ENCODE measurements at places on chromosomes 16 and 17. TPM values are rescaled to one million over a fixed set of nuclear protein-coding genes. Genes with fewer than 3 reads are reported as not detected.

PRRT2 gene
- 0.52 TPM for total RNA-seq

NOXO1 gene
- total RNA-seq = not detected

AURKB gene
- total RNA-seq = 152 TPM

GJD3 gene
- total RNA-seq = 1.6 TPM

IL21R gene
- total RNA-seq = 0.05 TPM

KRTAP2-2 gene
- not detected for total RNA-seq

ALKBH5 gene
- total RNA-seq = 57.5 TPM

TAC4 gene
- not detected for total RNA-seq

JPH3 gene
- total RNA-seq = 2.4 TPM

LAT gene
- total RNA-seq = 5.5 TPM

NOD2 gene
- 0.02 TPM for total RNA-seq

LDHD gene
- total RNA-seq = 0.34 TPM

DPEP2 gene
- not detected for total RNA-seq

FXR2 gene
- 45.1 TPM for total RNA-seq

HSD17B1 gene
- total RNA-seq = 1.7 TPM

SLC16A11 gene
- total RNA-seq = not detected

BCL6B gene
- not detected for total RNA-seq

GRIN2A gene
- not detected for total RNA-seq

CBLN1 gene
- total RNA-seq = not detected

IGF2BP1 gene
- 58.9 TPM for total RNA-seq

NGFR gene
- 0.90 TPM for total RNA-seq

MMP2 gene
- total RNA-seq = 8.7 TPM

KRTAP2-3 gene
- total RNA-seq = not detected

KRT222 gene
- total RNA-seq = 0.70 TPM

TRIM25 gene
- 66.0 TPM for total RNA-seq

GCGR gene
- total RNA-seq = 0.35 TPM

ABCA6 gene
- not detected for total RNA-seq

P2RX1 gene
- total RNA-seq = not detected

GPR139 gene
- not detected for total RNA-seq

MTSS2 gene
- total RNA-seq = 40.4 TPM

CA7 gene
- total RNA-seq = not detected

TMC5 gene
- 6.3 TPM for total RNA-seq

SCARF1 gene
- 0.36 TPM for total RNA-seq

TBC1D3E gene
- not detected for total RNA-seq

LASP1 gene
- total RNA-seq = 284 TPM

OR1F1 gene
- total RNA-seq = 0.76 TPM

SPECC1 gene
- 44.6 TPM for total RNA-seq

ZNF385C gene
- total RNA-seq = not detected

CES3 gene
- total RNA-seq = 1.8 TPM

PTX4 gene
- total RNA-seq = 0.14 TPM

KIF18B gene
- total RNA-seq = 39.9 TPM

FOXJ1 gene
- total RNA-seq = 0.55 TPM

OSGIN1 gene
- 40.0 TPM for total RNA-seq

BAHCC1 gene
- total RNA-seq = 12.9 TPM

FMNL1 gene
- total RNA-seq = 38.6 TPM

KRT36 gene
- total RNA-seq = not detected

CCL22 gene
- total RNA-seq = 0.05 TPM

AGRP gene
- total RNA-seq = not detected

Data from A549 treated with ZK216348 at 1 μM for 4 hours (cell line).